Thoracic aorta (tissue), 2 donors: ENCODE measurements at places on chromosomes 3 and 15.

- DNase-seq = no peak
Measured at GRCh38 chr15:73287019-73287418, 81.7 kb downstream of the HCN4 start.

- DNase-seq = no peak
Measured at GRCh38 chr3:167382155-167382554, 2.1 kb upstream of the ZBBX start.

DNA sequence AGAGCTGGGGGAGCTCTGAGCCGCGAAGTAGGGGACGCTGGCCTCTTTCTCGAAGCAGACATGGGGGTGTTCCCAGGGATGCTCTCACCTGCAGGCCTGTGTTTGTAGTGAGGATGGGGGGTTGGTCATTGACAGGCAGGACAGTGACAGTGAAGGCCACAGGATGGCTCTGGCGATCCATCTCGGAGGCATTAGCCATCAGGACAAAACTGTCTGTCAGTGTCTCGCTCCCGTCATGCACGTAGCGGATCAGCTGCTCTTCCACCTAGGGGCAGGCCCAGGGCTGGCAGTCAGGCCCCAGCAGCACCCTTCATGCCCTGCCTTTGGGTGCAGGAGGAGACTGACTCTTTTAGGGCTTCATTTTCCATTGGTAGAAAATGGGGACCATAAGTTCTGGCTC is 28.0 kb downstream of the CSPG4 start:
- DNase-seq = no peak

- DNase-seq = no peak
Measured at GRCh38 chr3:126960604-126960995, 22.3 kb upstream of the PLXNA1 start.

DNA sequence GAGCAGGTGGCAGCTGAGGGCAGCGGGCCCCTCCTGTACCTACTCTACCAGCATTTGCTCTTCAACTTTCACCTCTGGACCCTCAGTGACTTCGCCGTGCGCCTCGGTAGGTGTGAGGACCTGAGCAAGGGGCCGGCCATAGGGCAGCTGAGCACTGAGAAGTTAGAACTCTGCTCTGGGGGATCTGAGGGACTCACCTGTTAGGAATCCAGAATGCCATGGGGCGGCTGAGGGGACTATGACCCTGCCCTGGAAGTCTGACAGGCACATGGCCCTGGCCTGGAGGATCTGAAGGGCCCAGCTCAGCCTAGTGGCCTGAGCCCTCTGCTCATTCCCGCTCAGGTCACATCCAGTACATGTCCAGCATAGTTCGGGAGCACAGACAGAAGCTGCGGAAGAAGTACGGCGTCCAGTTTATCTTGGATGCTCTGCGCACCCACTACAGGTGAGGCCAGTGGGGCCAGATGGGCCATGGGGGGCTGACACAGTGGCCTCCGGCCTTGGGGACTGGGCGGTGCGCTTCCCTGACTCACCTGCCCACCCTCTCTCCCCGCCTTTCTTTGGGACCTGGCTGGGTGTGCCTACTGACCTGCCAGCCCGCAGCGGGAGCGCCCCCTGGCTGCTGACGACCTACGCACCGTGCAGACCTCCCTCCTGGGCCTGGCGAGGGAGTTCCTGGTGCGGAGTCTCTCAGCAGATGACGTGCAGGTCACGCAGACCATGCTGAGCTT is 18.8 kb downstream of the NBEAL2 start:
- DNase-seq = no peak

- no peak for DNase-seq
Measured at GRCh38 chr3:78858910-78859309, 908.9 kb downstream of the ROBO1 start.
